Activated CD8-positive, alpha-beta memory T cell treated with anti-CD3 and anti-CD28 coated beads for 4 hours (primary cell): ENCODE measurements at places on chromosomes 1 and 21.

DNA sequence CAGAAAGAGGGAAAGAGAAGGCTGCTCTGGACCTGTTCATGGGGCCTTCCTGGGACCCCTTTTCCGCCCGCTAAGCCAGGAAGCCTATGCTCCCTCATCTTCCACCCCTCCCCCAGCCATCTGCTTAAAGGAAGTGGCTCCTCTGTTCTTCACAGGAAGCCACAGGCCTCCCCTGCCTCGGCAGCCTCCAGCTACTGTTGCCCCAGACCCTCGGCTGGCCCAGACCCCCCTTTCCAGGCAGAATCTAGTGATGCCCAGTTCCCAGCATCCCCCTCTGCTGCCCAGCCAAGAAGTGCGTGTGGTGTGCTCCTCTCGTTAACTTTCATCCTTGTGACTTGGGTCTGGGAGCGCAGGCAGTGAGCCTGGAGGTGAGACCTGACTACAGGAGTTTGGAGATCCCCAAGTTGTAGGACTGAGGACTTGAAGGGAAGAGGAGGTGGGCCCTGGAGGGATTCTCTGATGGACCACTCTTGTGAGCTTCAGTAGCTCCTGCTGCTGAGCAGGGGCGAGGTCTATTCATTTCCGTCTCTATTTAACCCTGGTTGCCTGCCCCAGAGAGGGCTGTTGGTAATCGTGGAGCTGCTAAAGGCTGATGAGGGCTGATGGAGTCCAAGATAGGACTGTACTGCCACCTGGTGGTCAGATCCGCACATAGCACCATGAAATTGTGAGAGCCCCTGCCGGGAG is 9.1 kb downstream of the IFI6 start:
- DNase-seq = peak; percentile 79

DNA sequence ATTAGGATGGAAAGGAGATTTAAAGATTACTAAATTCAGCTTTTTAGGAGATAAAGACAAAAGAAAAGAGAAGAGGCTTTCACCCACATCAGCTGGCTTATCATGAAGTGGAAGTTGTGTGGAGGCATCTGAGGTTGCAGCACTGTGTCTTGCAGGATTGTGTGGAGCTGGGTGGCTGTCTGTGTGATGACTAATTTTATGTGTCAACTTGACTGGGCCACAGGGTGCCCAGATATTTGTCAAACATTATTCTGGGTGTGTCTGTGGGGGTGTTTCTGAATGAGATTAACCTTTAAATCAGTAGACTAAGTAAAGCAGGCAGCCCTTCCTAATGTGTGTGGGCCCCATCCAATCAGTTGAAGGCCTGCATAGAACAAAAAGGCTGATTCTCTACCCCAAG is 3.9 kb downstream of the KCNA10 start:
- DNase-seq = no peak

- no peak for DNase-seq
Observed at GRCh38 chr1:246099570-246099969, 407.5 kb downstream of the SMYD3 start.

- DNase-seq = no peak
Observed at GRCh38 chr1:31626223-31627207, 9.0 kb downstream of the HCRTR1 start.

- no peak for DNase-seq
Observed at GRCh38 chr21:37447288-37447936, 80.8 kb downstream of the DYRK1A start.

- no peak for DNase-seq
Observed at GRCh38 chr21:33155422-33155821, 74.3 kb upstream of the IFNAR2 start.

DNA sequence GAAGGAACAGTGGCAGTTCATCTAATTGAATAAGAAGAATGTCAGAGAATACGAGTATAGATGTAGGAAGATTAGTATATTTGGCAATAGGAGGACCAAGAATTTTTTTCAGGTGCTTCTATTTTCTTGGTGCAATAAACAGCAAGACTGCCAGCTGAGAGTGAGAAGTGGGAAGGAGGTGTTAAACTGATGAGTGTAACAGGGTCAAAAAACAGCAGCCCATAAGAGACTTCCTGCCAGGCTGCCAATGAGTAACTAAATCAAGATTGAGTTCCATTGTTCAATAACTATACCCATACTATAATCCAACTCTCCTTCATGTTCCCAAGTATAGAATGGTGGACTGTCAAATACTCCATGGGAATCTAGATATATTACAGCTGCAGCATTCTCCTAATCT is 28.7 kb downstream of the LYST start:
- DNase-seq = no peak

DNA sequence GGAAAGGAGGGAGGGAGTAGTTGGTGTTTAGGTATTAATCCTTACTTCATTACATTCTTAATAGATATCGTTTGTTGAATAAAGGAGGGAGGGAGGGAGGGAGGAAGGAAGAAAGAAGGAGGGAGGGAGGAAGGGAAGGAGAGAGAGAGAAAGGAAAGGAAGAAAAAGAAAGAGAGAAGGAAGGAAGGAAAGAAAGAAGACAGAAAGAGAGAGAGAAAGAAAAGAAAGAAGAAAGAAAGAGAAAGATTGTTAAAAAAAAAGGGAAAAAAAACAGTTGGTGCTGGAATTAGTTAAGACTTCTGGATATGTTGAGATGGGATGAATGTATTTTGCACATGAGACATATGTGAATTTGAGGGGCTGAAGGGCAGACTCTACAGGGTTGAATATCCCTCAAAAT is 44.1 kb upstream of the ZSWIM5 start:
- no peak for DNase-seq

GRCh38 chr1:70194601-70195000 is 10.8 kb downstream of the LRRC40 start:
- no peak for DNase-seq

DNA sequence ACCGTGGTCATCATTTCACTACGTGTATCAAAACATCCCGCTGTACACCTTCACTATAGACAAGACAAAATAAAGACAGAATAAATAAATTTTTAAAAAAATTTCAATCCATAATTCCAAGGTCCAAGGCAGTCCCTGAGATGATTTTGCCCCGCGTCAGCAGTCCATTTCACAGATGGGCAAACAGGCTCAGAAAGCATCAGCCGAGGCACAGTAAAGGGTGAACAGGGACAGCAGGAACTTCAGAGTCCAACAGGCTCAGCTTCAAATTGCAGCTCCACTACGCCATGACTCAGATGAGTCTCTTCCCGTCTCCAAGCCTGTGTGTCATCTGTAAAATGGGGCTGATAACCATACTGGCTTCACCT is 15.0 kb downstream of the MATN1 start:
- DNase-seq = no peak

- DNase-seq = no peak
Observed at GRCh38 chr21:36727866-36728265, 29.0 kb downstream of the SIM2 start.

DNA sequence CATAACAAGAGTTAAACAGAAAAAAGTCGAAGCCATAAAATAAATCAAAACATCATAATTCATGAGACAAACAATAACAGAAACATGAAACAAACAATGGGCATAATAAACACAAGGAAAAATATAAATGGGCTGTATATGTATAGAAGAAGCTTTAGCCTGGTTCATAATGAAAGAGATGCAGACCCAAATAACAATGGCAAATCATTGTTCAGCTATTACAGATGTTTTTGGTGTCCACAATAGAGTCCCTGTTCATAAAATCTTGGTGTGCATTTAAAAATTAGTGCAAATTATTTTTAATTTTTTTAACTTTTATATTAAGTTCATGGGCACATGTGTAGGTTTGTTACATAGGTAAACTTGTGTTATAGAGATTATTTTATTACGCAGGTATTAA is 1185.9 kb upstream of the B3GALT2 start:
- DNase-seq = no peak

DNA sequence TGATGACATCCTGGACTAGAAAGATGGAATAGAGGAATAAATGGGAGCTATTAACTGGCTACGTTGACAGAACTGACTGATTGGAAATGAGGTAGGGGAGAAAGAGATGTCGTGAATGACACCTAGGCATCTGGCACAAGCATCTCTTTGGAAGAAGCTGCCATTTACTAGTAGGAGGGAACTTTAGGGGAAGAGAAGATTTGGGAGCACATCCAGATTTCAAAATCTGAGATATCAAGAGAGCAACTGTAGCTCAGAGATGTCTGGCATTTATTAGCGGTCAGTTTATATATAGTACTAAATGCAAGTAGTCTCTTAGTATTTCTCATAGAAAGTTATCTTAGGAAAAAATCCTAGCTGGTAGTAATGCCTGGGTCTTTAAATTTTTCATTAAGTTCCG is 131.9 kb upstream of the C1orf105 start:
- no peak for DNase-seq

DNA sequence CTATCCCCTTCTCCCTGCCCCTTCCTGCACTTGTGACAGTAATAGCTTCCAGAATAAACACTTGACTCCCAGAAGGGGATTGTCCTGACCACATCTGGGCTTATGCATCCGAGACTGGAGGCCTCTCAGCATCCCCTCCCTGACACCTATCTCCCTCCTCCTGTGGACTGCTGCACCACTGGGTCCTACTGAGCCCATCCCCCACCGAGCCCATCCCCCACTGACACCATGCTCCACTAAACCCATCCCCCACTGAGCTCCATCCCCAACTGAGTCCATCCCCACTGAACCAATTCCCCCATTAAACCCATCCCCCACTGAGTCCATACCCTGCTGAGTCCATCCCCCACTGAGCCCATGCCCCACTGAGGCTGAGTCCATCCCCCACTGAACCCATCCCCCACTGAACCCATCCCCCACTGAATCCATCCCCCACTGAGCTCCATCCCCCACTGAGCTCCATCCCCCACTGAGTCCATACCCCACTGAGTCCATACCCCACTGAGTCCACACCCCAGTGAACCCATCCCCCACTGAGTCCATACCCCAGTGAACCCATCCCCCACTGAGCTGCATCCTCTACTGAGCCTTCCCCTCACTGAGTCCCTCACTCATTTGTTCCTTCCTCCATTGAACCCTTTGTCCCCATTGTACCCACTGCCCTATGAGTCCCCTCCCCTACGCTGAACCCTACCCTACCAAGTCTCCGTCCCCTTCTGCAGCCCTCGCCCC is 5.6 kb downstream of the PDZK1IP1 start:
- DNase-seq = no peak

DNA sequence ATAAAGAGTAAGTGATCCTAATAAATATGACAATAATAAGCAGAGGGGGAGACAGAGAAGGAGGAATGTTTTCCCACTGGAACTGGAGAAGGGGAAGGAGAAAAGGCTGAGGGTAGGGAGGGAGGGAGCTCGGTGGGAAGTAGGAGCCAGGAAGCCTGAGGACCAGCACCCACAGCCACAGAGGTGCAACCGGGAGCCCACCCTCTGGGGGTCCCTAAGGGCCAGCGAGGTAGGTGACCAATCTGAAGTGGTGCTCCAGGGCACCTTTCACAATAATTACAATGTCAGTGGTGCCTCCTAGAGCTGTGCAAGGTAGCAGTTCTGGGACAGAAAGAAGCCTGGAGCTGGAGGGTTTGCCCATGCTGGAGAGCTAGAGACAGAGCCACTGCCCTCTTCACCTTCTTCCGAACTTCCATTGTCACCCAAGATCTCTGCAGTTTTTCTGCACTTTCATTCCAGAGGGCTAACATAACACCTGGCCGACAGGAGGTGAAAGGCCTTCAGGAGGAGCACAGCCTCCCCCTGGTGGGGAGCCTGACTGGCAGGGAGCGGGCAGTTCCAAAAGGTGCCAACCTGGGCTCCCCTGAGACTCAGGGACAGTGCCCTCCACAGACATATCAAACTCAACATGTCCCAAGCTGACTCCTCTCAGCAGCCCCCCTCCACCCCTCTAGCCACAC is 4.1 kb upstream of the AHCYL1 start:
- DNase-seq = no peak

- no peak for DNase-seq
Observed at GRCh38 chr21:26914557-26914956, 52.3 kb downstream of the ADAMTS5 start.

GRCh38 chr1:46362158-46362557 is 21.6 kb downstream of the NSUN4 start:
- no peak for DNase-seq

DNA sequence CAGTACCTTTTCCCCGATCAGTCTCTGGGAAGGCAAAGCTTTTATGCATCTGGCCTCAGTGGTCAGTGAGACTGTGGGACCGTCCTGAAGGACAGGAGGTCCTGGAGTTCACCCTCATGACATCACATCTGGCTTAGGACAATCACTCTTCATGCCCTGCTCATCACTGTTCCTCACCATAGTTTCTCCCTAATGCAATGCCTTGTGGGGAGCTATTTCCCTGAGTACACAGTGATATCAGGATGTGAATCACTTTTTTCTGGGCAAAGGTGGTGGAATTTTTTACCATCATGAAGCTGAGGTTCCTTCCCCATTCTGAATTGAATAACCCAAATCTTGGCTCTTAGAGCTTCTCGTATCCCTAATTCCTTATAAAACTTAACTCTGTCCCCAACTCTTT is 34.8 kb upstream of the CFAP126 start:
- DNase-seq = no peak

- no peak for DNase-seq
Observed at GRCh38 chr21:42595283-42596187, 57.9 kb upstream of the PDE9A start.

DNA sequence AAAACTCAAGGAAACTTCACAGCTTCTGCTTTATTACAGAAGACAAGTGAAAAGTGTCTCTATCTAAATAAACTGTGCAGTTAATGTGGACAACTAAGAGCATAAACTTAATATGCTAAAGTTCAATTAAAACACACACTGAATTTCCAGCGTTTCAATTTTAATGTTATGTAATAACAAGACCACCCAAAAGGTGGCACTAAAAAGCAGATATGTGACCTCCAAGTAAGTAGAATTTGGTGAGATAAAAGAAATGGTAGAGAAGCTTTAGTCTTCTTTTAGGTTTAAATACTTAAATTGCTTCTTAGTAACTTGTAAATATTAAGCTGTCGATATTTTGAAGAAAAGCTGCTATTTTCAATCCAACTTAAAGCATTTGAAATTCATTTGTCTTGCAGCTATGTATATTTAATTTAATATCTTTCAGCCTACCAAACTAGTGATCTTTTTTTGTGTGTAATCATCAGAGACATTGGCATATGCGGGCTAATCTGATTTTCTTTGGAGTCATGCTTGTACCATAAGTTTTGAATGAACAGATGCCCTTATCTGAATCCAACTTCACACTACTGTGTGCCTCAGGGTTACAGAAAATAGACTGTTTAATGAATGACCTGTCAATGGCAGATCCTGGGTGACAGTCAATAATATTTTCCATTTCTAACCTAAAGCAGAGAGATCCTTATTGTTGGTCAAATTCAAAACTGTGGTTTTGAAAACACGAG is 36.5 kb upstream of the ADAMTS1 start:
- no peak for DNase-seq

DNA sequence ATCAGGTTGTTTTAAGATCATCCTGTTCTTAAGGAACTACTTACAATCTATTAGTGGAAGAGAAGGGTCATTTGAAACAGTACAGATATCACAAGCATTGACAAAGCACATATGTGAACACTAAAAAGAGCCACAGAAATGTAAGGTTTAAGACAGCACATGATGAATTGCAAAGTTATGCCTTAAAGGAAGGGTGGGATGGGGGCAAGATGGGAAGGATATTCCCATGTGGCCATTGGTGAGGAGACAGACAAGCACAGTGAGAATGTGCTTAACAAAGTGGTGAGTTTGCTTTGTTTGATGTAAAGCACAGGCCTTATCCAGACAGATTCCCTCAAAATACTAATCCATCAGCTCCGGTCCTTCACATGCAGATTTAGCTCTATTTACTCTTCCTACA is 151.6 kb upstream of the IVNS1ABP start:
- DNase-seq = no peak
